Bronchial smooth muscle cell (primary cell): ENCODE measurements at places on chromosomes 3 and 15. TPM values are rescaled to one million over a fixed set of nuclear protein-coding genes. Genes with fewer than 3 reads are reported as not detected.

GJD2 gene
- not detected in 2 replicates for total RNA-seq

PRR20G gene
- not detected in 2 replicates for total RNA-seq

LRRC31 gene
- total RNA-seq = not detected in 2 replicates

THPO gene
- total RNA-seq = 0.16 and 0.52 TPM in 2 replicates

CLDN16 gene
- total RNA-seq = not detected in 2 replicates

ZPLD1 gene
- under 0.01 TPM in 2 replicates for total RNA-seq

CCDC191 gene
- total RNA-seq = 1.7 and 2.7 TPM in 2 replicates

CCR3 gene
- total RNA-seq = 0.09 TPM in 1 of 2 replicates, not detected in the other

ENTPD3 gene
- under 0.01 and 0.09 TPM in 2 replicates for total RNA-seq

DNAH12 gene
- total RNA-seq = under 0.01 TPM in 2 replicates

XCR1 gene
- total RNA-seq = under 0.01 TPM in 1 of 2 replicates, not detected in the other
